ENCODE measurements at places on chromosomes 7 and 10.
A peak's percentile ranks its signal among the peaks of the same experiment; 100 is the strongest.

DNA sequence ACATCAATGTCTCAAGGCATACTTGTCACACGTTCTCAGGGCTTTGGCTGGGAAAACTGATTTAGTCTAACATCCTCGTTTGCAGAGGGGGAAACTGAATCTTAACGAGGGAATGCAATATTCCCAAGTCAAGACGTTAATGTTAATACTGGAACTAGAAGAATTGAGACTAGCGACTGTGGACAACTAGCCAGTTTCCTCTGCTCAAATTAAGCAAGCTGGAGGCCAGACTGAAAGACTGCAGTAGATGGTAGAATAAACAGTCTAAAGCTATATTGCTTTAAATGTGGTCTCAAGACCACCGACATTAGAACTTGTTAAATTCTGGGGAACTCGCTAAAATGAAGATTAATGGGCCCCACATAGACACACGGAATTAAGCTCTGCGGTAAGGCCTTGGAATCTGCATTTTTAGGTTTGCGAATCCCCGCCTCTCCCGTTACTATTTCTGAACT, 639 bp upstream of the TFAM start:
- DNase-seq = no peak

DNA sequence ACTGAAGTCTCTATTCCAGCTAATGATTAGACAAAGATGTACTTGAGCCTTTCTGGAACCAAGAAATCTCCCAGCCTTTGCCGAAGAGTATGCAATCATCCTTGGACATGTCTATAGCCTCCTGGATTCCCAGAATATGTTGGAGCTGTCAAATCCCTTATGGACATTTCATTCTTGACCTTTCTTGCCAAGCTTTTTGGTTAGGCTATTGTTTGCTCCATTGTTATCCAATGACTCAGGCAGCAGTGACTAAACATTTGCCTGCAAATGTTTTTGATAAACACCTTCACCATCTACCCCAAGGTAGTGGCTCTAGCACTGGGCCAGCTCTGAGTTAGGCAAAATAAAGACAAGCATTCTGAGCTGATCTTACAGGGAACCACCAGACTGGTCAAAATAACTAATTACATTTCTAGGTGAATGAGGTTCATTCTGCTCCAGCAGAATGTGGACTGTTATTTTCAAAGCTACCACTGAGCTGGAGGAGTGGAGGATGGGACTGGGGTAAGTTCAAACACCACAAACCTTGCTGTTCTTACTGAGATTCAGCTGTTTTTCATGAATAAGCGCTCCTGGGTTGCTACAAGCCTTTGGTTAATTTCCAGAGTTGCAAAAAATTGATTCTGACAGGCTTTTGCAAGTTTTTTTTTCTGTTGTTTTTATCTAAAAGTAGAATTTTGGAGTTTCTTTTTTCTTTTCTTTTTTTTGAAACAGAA, 81.0 kb downstream of the TMEM270 start:
- DNase-seq = no peak

- no peak for DNase-seq
Observed at GRCh38 chr7:28395831-28396230, 16.5 kb upstream of the CREB5 start.

DNA sequence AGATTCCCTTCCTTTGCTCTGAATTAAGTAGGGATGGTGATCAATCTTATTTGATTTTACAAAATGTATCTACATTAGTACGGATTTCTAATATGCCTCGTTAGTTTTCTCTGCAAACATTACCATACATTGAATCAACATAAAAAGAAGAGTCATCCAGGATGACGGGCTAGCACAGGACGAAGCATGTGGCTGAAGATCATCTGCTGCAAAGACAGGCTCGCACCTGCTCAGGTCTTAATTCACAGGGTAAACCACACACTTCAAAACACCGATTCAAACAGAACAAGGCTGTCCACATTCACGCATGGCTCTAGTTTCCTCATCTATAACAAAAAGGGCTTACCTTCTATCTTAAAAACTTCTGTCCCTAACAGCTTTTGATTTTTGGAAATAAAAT, 323.0 kb downstream of the PARD3 start:
- DNase-seq = no peak

GRCh38 chr7:50339990-50340500, 35.5 kb downstream of the IKZF1 start:
- DNase-seq = peak; percentile 35

GRCh38 chr7:15481132-15481531, 80.7 kb downstream of the AGMO start:
- DNase-seq = no peak

DNA sequence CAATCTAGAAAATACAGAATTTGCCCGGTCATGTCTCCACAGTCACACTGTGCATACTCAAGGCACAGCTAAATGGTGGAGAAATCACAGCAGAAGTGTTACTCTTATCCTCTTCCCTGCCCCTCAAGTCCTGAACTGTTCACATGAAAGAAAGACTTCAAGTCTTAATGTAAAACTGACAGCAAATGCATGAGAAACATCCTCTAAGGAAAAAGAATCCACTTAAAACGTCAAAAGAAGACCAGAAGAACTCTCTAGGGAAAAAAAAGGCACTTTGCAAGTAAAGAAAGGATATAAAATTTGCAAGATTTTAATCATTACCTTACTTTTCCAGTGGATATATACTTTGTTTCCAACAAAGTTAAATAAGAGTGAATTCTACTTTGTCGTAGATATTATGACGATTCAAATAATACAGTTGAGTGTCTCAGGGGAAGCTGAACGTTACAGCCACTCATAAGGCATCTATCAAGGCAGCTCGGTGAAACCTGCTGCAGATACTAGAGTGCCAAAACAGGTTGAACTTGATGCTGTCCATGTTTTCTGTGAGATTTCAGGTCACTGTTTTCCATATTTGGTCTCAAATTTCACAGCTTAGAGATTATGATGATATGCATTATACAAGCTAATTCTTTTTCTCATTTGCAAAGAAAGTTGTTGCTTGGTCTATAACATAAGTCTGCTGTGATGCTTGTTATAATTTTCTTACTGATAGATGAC, 155.0 kb downstream of the CTTNBP2 start:
- DNase-seq = no peak

DNA sequence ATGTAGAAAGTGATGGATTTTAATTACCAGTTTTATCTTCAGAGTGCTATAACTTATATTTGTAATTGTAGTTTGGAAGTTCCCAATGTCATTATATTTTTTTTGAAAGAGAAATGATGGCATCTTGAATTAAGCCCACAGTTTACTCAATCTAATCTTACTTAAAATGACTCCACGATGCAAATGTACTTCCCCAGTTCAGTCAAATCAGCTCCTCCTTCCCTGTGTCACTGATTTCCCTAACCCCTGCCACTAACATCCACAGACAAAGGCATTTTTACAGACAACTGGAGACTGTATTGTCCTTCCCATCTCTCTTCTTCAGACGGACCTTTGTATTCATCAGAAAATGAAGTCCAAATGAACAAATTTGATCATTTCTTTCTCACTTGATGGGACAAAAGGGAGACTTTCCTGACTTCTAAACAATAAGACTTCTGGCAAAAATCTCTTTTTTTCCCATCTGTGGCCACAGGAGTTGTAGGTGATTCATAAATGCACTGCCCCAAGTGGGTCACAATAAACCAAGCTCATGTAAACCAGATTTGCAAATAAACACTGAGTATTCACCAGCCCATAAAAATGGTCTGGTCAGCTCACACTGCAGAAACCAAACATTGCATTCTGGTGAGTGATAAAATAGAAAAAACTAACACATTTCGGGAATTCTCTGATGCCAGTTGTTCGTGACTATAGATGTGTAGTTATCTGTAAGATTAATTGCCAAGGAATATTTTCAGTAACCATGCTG, 162.9 kb downstream of the FANK1 start:
- DNase-seq = no peak

DNA sequence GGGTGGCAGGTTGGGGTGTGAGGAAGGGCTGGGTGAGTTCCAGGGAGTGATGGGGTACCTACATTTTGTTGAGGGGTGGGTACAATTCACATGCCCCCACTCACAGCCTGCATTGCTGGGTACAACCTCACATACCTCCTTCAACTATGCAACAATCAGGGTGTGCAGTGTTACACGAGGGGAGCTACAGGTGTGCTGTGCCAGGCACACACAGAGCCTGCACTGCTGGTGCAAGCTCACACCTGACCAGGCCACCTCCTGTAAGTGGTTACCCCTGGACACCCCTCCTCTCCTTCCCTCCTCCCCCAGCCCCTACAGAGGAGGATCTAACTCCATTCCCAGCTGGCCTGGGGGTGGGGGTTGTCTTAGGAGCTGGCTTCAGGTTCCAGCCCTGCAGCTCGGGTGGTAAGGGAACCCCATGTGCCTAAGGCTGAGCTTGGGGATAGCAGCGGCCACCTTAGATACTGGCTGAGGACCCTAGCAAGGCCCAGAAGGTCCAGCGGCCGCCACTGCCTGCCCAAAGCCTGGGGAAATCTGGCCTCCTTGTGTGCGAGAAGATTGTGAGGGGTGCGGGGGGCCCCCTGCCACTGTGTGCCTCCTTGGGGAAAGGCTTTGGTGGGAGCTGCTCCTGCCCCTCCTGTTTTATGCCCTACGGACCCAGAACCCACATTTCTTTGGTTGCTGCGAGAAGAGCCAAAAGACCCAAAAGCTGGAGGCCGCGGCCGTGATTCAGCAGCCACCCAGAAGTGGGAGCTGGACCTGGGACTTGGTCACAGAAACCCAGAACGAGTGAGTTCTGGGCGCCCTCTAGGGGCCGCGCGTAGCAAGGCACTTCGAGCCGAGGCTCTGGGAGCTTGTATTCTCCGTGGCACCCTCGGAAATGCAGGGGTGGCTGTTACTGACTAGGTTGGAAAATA, 10.8 kb downstream of the TLX1 start:
- DNase-seq = peak; percentile 79

DNA sequence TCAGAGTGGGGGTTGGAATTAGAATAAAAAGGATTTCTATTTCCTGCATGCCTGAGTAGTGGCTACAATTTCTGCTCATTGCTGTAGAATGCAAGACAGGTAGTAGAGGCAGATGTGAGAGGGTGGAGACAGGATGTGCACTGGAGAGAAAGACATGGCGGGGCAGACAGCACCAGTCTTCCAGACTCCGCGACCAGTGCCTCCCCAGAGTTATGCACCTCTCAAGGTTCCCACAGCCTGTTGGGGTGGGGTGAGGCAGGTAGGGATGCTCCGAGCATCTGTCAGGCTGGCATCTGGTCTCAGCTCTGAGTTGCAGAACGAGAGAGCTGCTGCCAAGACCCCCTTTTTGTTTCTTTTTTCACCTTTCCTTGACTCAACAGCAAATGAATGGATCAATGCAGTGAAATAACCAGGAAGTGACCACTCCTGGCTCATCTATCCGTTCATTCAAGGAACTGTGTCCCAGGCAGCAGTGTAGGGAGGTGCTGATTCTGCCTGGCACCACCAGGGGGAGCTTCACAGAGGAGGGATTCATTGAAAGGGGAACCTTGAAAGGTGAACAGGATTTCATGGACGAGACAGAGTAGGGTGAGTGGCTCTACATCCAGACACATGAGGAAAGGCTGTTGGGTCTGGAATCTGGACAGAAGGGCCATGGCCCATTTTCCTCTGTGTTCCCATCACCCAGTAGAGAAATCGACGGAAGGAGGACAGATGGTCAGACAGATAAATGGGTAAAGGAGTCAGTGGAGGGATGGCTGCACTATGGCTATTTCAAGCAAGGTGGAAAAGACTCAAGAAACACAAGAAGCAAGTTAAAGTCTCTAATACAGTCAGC, 17.2 kb upstream of the SLC18A3 start:
- peak; percentile 40 for DNase-seq

DNA sequence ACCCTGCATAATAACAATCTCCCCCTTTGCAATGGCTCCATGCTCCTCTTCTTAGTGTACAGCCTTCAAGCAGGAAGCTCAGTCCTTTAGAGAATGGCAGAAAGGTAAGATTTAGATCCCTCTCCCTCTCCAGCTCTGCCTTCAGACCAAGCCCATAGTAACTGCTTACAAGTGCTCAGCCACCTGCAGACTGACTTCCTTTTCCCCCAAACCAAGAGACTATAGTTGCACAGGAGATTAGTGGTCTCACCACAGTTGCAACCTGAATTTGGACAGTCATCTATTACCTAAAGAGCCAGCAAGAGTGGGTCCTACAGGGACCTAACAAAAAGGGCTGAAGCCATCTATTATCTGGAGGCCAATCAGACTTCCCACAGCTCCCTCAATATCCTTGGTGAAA, 16.5 kb downstream of the FBXL13 start:
- DNase-seq = no peak

GRCh38 chr10:28922127-28922526, 244.8 kb downstream of the BAMBI start:
- DNase-seq = no peak

DNA sequence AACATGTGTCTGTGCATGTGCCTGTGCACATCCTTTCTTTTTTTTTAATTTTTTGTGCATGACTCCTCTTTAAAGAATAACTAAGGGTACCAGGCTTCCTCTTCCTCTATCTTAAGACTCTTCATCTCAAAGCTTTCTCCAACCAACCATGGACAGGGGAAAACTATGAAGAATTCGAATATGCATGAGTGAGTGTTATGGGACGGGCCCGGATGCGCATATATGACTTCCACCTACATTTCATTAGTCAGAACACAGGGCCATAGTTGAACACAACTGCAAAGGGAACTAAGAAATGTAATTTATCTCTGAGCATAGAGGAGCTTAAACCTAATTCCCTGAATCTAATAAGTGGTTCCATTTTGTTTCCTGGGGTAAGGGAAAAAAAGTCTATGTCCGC, 270.3 kb upstream of the SORCS1 start:
- no peak for DNase-seq

DNA sequence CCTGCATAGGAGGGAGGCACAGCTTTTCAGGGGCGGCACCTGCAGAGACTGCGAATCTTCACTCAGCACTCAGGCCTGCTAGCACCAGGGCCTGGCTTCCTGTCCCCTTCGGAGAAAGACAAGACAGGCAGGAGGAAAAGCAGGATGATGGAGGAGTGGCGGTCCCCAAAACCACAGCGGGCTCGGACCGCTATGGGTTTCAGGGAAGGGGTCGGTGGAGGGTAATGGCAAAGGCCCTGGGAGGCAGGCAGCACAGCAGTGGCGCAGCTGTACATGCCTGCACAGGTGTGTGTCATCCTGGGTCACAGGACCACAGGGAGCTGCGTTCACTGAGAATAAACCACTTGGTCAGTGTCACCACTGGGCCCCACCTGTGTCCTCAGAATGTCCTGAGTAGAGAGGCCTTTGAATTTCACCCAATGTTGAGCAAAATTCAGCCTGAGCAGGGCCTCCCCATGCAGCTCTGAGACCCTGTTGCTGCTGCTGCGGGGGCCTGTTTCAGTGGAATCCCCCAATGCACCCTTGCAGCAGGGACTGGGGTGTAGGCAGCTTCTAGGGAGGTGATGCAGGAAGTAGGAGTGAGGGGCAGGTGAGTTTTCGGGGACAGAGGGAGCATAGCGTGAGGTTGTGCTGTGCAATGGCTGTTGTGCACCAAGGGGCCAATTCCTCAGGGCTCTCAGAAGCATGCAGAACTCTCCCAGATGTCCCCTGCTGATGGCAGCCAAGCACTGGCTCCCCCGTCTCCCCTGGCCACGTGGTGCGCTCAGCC, 90.6 kb upstream of the PPP2R2D start:
- no peak for DNase-seq

Data from T-helper 17 cell (primary cell).